ENCODE measurements at places on chromosomes 13 and 19.

- DNase-seq = no peak
These were observed 387.3 kb downstream of the LIG4 start for GRCh38 chr13:107827840-107828549.

DNA sequence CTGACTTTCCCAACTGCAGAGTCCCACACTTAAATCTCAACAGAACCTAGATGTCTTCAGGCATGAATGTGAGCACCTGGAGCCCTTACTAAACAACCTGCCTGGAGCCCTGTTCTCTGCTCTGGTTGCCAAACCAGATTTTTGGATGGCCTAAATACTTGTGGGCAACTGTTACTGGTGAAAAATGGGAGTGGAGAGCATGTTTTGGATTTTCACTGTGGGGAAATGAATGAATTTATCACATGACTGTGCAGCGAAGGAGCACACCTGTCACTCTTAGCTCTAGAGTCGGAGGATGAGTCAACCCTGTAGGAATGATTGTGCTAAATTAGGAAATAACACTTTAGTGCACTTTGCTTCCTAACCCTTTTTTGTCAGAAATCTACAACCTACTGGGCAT is 30.3 kb downstream of the SHISA2 start:
- no peak for DNase-seq

DNA sequence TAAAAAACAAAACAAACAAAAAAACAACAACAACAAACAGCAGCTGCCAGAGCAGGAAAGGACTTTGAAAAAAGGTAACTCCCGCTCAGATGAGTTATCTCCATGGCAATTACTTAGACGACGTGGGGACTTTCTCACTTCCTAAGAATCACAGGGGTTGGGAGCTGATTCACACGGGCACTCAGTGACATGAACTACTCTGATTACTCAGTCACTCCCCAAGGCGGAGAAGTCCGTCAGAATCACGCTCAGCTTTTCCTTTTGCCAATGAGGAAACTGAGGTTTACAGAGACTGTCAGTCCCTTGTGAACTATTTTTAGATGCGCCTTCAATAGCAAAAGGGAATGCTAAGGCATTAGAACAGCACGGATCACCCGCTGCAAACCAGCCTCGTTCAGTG is 32.3 kb upstream of the MATK start:
- no peak for DNase-seq

DNA sequence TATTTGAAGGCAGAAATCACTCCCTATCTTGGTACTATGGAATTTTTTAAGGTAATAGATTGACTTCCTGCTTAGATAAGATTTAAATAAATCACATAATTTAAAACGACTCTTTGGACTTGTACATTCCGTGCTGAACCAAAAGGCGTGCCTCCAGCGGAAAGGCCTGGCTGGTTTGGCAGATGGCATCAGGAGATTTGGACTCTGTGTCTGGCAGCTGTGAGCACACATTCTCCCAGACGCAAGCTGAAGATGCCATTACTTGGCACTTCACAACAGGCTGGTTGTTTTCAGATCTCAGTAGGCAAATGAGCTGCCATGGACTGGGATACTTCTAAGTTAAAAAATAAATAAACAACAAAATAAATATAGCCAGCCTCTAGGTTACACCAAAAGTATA is 104.5 kb upstream of the SLC15A1 start:
- no peak for DNase-seq

DNA sequence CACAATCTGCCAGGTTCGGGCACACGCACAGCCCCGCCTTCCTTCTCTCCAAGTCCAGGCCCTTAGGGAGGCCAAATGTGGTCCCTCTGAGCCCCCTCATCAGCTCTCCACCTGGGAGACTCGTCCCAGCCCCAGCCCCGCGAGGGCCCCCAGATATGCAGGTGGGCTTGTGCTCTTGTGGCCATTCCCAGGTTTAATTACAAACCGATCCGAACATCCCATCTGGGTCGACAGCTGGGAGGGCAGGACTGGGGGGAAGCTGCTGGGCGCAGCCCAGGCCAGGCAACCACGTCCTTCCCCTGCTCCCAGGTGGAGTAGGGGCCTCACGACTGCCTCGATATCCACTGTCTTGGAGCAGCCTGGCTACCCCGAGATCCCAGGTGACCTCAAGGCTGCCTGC is 7.5 kb upstream of the C2CD4C start:
- DNase-seq = no peak

DNA sequence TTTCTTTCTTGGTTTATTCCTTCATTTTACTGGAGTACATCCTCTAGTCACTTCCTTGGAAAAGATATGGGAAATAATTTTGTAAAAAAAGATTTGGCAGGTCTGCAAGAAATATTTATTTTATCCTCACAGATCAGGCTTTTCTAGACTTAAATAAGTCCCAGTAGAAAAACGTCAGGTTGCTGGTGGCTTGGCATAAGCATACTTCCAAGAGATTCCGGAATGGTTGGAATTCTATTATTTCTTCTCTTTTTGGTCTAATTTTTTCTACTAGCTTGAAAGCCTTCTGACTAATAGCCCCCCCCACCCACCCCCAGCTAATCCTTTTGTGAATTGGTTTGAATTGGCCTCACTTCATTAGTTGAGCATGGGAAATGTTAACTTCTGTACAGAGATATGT is 147.6 kb downstream of the ZIC5 start:
- DNase-seq = no peak

- DNase-seq = no peak
These were observed 8.2 kb downstream of the CKAP2 start for GRCh38 chr13:52463526-52463925.

- DNase-seq = no peak
These were observed 110.6 kb downstream of the PCDH9 start for GRCh38 chr13:67119481-67119894.

GRCh38 chr13:30675717-30676116 is 58.0 kb downstream of the USPL1 start:
- DNase-seq = no peak

DNA sequence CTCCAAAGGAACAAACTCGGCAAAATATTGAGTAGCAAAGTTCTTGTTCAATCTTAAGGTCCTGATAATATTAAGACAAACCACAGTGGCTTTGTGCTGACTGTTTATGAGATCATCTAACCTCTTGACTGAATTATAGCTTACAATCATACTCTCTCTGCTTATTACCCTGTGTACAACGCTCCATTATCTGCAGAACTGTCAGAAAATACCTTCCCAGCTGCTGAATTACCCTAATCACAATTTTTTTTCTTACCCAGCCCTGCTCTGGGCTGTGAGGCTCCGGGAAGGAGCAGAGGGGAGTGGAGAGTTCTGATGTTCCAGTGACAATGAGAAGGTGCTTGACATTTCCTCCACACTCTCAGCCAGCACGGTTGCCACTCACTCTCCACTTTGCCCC is 64.8 kb downstream of the DCT start:
- no peak for DNase-seq

DNA sequence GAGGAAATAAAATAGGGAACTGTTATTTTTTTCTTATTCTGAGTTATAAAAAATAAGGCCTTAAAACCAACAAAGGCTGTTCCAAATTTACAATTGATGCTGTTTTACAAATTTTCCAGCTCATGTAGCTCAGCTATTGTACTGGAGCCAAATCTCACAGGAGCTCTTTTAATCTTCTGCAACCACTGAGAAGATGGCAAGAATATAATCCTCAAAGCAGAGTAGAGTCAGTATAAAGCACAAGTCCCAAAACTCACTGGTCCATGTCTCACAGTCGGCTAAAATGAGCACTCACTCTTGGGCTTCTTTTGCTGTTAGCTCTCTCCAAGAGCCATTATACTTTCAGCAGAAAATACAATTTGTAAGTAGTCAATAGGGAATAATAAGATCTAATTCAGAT is 1074.4 kb upstream of the PRR20A start:
- DNase-seq = no peak

DNA sequence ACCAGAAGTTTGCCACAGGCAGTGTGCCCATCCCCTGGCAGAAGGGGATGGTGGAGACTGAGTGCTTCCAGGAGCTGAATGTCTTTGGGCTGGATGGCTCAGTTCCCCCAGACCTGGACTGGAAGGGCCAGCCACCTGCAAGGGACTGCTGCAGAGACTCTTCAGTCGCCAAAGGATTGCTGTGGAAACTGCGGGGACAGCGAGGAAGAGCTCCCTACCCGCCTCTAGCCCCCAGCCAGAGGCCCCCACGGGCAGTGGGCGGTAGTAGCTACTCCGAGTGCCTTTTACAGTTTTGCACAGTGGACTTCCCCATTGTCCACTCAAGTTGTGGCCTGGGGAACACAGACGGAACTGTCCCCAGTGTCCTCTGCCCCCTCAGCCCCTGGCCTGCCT is 138.5 kb downstream of the ZDHHC20 start:
- no peak for DNase-seq

- DNase-seq = no peak
These were observed 14.3 kb downstream of the SAFB2 start for GRCh38 chr19:5608291-5608690.

DNA sequence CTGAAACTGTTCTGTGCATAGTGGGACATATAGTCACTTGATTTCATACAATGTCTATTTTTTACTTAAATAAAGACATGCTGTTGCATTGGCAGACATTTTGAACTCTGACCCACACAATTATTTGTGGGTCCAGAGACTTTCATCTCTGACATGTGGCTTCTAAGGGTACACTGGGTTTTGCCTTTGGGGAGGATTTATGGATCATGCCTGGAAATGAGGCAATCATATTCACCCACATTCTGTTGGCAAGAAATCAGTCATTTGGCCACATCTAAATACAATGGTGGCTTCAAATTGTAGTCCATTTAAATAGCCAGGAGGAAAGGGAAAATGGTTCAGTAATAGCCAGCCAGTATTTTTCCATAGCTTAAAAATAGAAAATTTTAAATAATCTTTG is 238.3 kb upstream of the KLF12 start:
- no peak for DNase-seq

DNA sequence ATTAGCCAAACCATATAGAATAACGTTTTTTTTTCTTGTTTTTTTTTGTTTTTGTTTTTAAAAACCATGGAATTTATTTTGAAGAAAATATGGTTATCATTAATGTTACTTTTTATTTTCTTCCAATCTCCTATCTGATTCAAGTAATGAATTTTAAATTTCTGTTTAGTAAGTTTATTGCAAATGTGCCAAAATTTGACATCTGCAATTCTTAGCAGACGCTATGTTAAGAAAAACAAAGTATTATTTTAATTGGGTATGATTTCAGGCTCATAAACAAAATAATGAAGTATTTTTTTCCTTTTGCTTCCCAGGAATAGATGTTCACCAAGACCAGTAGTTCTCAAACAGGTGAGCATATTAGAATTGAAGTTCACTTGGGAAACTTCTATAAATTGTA is 63.1 kb downstream of the POSTN start:
- no peak for DNase-seq

DNA sequence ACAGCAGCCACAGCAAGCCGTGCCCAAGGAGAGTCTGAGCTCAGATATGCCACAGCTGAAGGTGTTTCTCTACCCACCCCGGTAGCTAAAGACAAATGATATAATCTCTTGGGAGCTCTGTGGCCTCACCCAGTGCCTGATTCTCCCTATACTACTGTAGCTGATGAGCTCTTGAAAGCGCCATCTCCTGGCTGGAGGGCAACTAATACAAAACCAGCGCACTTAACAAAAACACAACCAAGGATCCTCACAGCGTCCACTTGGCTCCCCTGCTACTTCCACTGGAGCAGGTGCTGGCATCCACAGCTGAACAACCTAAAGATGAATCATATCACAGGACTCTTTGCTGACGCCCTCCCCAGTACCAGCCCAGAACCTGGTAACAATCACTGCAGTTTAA is 1212.0 kb downstream of the PCDH17 start:
- DNase-seq = no peak

DNA sequence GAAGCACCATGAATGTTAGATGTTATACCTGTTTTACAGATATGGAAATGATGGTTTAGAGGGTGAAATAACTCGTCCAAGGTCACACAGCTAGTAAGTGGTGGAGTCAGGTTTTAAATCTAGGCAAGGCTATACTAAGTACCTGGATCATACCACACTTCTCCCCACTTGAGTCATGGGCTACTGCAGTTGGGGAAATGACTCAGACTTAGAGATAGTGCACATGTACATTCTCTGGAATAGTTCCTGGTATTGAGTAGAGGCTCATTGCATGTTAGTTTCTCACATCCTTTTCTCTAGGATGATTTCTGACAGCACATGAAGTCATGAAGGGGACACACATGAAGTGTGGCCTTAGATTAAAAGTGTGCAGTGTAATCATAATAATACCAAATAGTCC is 76.2 kb upstream of the TNFSF11 start:
- DNase-seq = no peak

DNA sequence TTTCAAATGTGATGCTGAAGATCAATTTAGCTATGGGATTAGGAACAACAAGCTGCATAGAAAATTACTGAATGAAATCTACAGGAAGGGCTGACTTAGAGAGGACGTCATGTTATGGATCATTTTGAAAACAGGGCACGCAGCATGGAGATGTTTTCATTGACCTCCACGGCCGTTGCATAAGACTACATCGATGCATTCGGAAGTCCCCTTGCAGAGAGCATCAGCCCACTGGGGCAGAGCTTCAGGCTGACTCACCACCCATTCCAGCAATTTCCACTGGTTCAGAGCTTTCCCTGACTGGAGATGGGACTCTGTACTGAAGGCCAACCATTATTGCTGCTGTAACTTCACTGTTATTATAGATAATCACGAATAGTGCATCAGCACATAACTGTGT is 305.3 kb downstream of the IRS2 start:
- no peak for DNase-seq

GRCh38 chr19:29517412-29517811 is 8.4 kb upstream of the VSTM2B start:
- no peak for DNase-seq

GRCh38 chr19:3398114-3398899 is 31.9 kb downstream of the NFIC start:
- no peak for DNase-seq

GRCh38 chr19:3121821-3122511 is 13.9 kb upstream of the GNA15 start:
- DNase-seq = no peak
